Activated CD8-positive, alpha-beta memory T cell treated with anti-CD3 and anti-CD28 coated beads, Interleukin-2, amount 10 ng/mL, durations not matched to agents 7 days and 5 days (primary cell): ENCODE measurements at places on chromosomes 11 and 22. TPM values are rescaled to one million over a fixed set of nuclear protein-coding genes. Genes with fewer than 3 reads are reported as not detected.

OR5AS1 gene
- total RNA-seq, result not detected

CARD18 gene
- total RNA-seq, result not detected

TBX1 gene
- total RNA-seq, result 1.1 TPM

CYP2D6 gene
- total RNA-seq, result 2.3 TPM

TSGA10IP gene
- total RNA-seq, result not detected

DNA sequence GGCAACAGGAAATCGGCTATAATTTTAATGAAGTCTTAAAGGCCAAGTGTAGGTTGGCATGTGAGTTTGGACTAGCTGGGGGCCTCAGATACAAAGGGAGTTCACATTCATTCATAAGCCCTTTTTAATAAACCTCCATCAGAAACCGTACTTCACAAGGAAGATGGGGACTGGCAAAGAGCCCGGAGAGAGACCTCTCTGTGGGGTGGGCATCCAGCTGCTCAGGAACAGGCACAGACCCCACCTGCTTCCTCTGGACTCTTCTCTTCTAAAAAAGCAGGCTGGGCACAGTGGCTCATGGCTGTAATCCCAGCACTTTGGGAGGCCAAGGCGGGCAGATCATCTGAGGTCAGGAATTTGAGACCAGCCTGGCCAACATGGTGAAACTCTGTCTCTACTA is 3.9 kb upstream of the ARFGAP3 start:
- no peak for DNase-seq

DNA sequence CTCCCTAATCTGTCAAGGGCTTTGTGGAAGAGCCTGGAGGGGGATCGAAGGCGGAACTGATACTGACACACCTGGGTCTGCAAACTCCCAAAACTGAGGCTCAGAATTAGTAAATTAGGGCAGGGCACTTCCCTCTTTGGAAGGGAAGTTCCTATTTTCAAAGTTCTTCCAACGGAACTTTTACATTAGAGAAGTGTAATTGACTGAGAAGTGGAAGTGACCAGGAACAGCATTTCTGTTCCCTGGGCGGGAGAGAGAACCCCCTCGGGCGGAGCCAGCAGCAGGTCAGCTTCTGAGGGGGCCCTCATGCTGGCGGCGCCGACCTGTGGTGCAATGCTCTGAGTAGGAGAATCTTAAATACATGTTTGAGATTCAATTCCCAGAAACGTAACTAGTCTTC is 1.1 kb upstream of the CBL start:
- no peak for DNase-seq

- no peak for DNase-seq
These were observed 144.3 kb upstream of the ANO3 start for GRCh38 chr11:26187639-26188038.

DNA sequence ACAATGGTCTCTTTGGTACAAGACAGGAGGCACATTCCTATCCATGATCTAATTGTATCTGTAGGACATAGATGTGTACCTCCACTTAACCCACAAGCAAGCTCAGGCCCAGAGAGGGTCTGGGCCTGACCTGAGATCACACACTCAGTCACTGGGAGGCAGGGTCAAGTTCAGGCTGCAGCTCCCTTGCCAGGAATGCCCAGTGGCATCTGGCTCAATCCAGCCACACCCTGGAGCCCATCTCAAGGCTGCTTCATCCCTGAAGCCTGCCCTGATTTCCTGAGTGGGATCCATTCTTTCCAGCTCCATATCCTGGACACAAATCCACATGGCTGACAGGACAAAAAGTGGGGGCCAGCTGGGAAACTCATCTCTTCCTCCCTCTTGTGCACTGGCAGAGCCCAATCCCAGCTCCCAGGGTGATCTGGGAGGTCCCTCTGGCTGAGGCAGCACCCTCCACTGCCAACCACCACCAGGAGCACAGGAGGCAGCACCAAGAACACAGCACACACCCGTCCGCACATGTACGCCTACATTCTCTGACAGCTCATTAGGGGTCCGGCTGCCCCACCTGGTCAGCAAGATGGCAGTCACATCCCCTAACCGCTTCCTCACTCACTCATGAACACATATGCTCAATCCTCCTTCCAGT is 39.2 kb upstream of the KLHL35 start:
- DNase-seq, result no peak

GRCh38 chr11:104556606-104557301 is 341.5 kb downstream of the CASP12 start:
- DNase-seq, result no peak

DNA sequence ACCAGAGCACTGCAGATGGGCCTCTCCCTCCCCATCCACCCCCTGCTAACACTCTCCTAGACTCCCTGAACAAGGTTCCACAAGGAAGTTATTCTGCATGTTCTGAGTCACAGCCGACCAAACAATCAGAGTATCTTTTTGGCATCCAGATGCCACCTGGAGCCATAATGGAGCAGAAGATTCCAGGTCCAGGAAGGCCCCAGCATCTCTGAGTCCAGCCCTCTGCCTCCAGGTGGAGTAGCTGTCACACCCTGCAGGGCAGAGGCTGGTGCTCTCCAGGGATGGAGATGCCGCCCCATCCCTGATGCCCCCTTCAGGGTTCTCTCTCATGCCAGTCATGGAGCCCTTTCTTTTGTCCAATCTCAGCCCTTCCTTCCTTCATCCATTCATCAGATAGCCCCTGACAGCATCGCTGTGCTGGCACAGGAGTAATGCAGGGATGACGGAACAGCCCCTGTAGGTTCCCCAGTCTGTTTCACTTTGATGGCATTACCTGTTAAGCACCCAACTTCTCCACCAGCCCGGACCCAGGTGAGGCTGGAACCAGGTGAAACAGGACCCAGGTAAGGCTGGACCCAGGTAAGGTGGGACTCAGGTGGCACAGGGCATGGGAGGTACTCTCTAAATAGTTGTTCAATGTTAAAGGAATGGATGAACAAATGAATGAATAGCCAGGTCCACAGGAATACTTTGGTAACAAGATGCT is 20.1 kb upstream of the TSKU start:
- DNase-seq, result no peak

- peak; percentile 41 for DNase-seq
These were observed 52.2 kb downstream of the ANO5 start for GRCh38 chr11:22244986-22245592.

GRCh38 chr11:97574976-97575665 is 1185.3 kb downstream of the JRKL start:
- no peak for DNase-seq

DNA sequence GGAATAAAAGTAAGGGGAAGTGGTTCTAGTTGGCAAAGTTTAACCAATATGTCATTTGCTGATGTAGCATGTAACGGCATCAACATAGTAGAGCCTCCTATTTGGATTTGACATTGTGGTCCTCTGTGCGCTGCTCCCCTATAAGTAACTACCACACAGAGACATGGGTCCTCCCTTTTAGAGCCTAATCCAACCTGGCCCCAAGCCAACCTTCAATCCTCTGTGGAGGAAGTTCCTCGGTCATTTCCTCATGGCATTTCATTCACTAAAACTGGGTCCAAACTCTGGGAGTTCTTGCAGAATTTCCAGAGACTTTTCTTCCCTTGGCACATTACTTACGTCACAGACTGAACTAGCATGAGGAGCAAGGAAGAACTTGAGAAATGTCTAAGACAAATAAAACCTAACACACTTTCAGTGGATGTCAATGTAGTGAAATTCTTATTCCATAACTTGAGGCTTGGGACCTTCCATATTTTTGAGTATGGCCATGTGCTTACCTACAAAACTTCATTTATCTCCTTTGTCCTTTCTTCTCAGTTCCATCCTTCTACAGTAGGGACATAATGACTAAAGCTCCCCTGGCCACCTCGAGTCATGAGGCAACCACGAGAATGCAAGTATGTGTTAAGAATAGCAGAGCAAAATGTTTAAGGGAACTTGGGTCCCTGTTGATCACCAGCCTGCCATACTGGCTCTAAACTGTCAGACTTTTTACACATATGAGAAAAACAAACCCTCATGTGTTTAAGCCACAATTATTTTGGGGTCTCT is 34.7 kb downstream of the MMP20 start:
- no peak for DNase-seq

DNA sequence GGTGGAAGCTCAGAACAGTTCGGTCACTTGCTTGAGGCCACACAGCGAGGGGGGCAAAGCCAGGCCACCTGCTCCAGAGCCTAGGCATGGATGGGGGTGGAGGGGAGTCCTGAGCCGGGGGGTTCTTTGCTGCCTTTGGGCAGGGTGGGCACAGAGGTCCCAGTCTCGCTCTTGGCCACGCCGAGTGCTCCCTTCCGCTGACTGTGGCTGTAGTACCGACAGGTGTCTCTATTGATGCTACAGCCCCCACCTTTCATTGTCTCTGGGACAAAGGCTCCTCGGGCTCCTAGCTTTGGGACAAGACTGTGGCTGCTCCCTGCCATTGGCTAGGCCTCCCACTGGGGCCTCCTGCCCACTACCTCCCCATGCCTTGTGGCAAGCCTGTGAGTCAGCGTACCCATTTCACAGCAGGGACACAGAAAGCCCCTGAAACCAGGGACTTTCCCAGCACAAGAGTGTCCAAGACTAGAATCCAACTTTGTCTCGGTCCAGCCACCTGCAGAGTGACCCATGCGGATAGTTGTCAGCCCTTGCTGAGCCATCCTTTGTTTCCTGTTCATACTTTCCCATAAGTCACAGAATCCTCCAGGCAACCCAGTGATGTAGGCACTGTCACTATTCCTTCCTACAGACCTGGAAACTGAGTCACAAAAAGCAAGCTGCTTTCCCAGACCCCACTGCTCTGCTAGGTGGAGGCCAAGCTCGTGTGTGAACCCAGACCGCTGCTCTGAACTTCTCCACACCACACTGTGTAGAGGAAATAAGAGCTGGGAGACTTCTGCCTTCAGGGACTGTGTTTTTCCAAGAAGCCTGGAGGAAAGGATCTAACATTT is 17.2 kb downstream of the MYEOV start:
- DNase-seq, result no peak

GRCh38 chr11:75591966-75592365 is 29.9 kb downstream of the SERPINH1 start:
- no peak for DNase-seq
